ENCODE measurements at places on chromosomes 5 and 9.

DNA sequence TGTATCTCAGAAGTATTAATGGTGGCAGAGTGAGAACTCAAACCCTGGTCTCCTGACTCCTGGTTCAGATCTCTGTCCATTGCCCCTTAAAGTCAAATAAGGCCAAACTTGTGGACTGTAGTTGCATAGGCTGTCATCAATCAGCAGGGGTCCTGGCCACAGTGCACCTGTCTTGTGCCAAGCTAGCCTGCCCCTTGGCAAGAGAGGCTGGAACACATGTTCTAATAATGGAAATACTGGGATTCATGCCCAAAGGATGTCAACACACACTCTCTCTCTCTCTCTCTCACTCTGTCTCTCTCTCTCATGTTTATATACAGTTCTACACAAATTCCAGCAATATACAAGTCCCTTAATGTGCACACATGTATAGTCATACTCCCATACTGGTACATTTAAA is 44.3 kb downstream of the GLRA1 start:
- DNase-seq = no peak

GRCh38 chr5:35803191-35803651 is 53.5 kb upstream of the IL7R start:
- peak; percentile 89 for DNase-seq

GRCh38 chr9:21294364-21294774 is 10.7 kb downstream of the IFNA5 start:
- no peak for DNase-seq

- DNase-seq = no peak
Observed at GRCh38 chr9:88749420-88749819, 214.4 kb downstream of the NXNL2 start.

- no peak for DNase-seq
Observed at GRCh38 chr9:117002686-117003085, 315.6 kb downstream of the TRIM32 start.

- DNase-seq = no peak
Observed at GRCh38 chr5:78280261-78280660, 14.2 kb downstream of the AP3B1 start.

DNA sequence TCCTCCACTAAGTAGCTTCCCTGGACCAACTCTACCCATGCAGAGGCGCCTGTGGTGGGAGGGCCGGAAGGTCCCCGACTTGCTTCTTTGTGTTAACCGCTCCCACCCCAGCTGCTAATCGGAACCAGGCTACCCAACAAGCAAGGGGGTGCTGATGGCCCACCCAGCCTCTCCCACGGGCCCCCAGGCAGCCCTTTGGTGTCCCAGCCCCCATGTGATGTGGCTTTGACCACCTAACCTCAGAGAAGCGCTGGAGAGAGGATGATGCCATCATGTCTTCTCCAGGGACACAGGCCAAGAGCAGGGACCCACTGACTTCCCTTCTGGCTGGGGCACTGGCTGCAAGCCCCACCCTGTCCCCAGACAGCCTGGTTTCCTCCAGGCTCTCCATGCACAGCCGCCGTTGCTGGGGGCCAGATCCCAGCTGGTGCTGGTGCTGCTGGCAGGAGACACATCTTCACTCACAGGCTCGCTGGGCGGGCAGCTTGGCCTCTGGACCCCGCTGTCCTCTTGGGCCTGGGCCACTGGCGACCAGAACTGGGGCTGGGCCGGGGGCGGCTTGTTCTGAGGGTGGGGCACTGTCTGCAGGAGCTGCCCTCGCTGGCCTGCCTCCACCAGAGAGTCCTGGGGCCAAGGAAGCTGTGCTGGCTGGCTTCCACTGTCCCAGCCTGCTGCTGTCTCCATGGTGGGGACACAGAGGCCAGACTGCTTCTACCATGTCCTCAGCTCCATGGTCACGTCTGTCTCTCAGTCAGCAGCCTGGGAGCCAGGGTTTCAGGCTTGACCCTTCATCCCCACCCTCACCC is 27.8 kb downstream of the LAMC3 start:
- DNase-seq = no peak

- DNase-seq = no peak
Observed at GRCh38 chr5:156232251-156232869, 94.6 kb upstream of the SGCD start.

DNA sequence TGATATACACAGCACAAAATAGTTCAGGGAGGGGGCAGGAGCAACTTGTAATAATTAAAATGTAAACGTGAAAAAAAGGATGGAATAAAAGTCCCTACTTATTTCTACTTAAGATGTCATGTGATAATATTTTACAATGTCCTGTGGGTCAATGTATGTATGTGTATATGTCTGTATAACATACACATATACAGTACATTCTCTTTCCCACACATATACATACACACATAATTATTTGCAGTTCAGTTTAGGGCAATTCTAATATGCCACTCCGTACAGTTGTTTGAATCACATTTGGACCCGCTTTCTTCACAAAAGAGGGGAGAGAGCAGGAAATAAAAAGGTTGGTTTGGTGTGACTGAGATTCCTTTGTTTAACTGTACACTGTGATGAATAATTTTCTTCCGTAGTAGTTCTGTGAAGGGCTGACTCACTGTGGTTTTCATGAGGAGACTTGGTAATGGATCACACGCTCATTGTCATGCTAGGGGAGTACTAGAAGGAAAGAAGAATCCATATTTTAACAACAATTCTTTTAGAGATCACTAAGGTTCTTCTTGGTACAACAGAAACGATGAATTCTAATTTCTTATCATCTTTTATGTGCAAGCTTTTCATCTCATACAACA is 26.2 kb upstream of the ACOT12 start:
- no peak for DNase-seq

GRCh38 chr9:86632537-86632936 is 278.3 kb upstream of the TUT7 start:
- DNase-seq = no peak

- no peak for DNase-seq
Observed at GRCh38 chr5:143992496-143992895, 178.0 kb downstream of the YIPF5 start.

- no peak for DNase-seq
Observed at GRCh38 chr9:134962065-134962972, 44.6 kb upstream of the FCN1 start.

GRCh38 chr9:105475302-105475701 is 27.5 kb downstream of the FSD1L start:
- no peak for DNase-seq

All from NCI-H748 treated with DMSO at 0.1 percent for 48 hours (cell line).